Frontal cortex (tissue), 4 donors: ENCODE measurements at places on chromosomes 5 and 9. TPM values are rescaled to one million over a fixed set of nuclear protein-coding genes. Genes with fewer than 3 reads are reported as not detected.

ZBED3 gene
- total RNA-seq, result 1.6 TPM

ANKRD18B gene
- not detected for total RNA-seq

RNF183 gene
- total RNA-seq, result not detected

LRRTM2 gene
- total RNA-seq, result 99.5 TPM

PBX3 gene
- total RNA-seq, result 37.5 TPM

STC2 gene
- total RNA-seq, result 0.82 TPM

DAB2 gene
- 8.6 TPM for total RNA-seq

ACOT12 gene
- 1.6 TPM for total RNA-seq

ELOVL7 gene
- total RNA-seq, result 4.1 TPM

ABCA1 gene
- total RNA-seq, result 28.5 TPM

IL9 gene
- total RNA-seq, result not detected

OBP2B gene
- total RNA-seq, result not detected

ADAMTS13 gene
- 2.0 TPM for total RNA-seq

SLC34A1 gene
- not detected for total RNA-seq

GDF9 gene
- 1.2 TPM for total RNA-seq

APBA1 gene
- total RNA-seq, result 24.9 TPM

NTRK2 gene
- 221 TPM for total RNA-seq

TMOD1 gene
- total RNA-seq, result 20.0 TPM

MAMDC2 gene
- 2.0 TPM for total RNA-seq
